ENCODE measurements at places on chromosomes 5 and 9.

DNA sequence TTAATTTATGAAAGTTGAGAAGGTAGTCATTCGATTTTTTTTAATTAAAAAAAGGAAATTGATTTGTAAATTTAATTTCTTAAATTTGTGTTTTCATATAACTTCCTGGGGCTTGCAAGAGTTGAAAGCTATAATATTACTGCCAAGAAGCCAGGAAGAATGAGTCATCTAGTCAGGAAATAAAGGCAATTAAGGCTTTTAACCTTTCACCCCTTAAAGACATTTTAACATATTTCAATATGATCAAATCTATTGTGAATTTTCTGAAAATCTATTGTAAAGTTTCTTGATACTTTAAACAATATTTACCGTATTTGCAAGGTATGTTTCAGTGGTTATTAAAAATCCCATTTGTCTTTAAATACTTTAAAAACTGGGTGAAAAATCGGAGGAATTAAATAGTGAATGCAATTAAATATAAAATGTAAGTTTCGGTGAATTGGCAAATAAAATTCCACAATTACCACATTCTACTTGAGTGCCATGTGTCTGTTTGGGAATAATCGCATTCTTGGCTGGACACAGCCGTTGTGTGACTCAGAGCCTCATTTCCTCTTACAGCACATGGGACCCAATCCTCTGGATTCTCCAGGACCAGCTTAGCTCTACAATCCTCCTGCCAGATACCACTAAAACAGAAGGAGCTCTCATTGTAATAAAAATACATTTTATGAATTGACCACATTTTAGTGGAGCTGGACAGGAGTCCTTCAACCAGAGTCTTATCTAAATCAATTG is 310.7 kb downstream of the HCN1 start:
- DNase-seq = peak; percentile 34

DNA sequence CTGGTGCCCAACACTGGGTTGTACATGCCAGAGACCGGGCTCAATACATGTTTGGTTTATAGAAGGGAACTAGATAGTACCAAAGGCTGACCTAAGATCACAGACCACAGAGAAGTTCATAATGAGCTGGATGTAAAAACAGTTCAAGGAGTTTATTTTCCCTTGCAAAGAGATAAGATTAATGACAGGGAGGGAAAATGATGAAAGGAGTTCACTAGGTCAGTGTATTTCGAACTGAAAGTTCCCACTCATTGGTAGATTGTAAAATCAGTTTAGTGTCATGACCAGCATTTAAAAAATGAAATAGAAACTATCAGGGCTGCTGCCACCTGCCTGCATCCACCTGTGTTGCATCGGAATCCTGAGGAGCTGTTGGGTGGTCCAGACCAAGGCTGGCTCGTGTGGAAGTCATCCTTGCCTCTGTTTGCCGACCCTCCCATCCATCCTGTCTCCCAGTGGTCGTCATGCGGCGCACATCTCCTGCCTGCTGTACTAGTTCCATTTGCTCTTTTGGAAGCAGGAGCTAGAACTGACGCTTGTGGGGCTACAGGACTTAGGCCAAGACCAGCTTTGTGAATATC is 21.1 kb downstream of the TBC1D2 start:
- DNase-seq = no peak

GRCh38 chr9:119868694-119869093 is 499.5 kb upstream of the BRINP1 start:
- DNase-seq = no peak

DNA sequence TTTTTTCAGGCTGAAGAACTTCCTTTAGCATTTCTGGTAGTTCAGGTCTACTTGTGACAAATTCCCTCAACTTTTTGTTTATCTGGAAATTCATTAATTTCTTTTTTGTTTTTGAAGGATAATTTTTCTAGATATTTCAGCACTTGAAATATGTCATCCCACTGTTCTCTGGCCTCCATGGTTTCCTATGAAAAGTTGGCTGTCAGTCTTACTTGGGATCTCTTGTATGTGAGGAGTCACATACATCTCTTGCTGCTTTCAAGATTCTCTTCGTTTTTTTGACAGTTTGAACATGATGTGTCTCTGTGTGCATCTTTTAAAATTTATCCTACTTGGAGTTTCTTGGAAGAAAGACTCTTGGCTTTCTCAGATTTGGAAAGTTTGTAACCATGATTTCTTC is 79.5 kb downstream of the RIC1 start:
- no peak for DNase-seq

GRCh38 chr5:125154301-125155110 is 408.1 kb upstream of the ZNF608 start:
- no peak for DNase-seq

DNA sequence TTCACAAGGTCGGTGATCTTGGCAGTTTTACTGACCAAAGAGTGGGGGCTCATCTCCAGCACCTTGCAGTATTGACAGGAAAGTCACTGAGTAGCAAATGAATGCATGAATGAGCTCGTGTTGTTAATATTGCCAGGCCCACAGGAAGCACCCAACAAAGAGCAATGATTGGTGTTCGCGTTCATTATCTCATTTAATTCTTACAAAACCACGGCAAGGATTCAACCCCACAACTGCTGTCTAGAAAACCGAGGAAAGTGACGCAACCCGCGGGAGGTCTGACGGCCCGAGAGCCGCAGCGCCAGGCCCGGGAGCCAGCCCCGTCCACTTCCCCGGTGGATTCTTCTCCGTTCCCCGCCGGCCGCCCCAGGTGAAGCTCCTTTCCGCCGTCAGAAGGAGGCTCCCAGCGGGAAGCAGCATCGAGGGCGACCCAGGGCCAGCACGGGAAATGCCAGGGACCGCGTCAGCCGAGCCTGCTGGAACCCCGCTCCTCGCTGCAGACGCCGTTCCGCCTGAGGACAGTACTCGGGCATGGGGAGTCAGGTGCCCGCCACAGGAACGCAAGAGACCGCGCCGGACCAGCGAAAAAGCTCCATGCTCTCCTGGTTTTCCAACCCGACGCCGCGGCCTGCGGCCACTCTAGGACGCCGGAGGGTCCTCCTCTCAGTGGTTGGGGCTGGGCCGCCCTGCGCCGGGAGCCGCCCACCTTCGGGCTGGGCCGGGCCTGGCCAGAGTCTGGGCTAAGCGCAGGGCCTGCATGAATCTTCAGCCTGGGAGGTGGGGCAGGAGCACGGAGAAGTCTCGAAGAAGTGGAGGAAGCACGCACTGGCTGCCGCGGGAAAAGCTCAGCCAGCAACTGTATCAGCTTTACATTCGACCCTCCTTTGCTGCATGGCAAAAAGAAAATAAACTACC is 19.8 kb upstream of the FER start:
- peak; percentile 49 for DNase-seq

DNA sequence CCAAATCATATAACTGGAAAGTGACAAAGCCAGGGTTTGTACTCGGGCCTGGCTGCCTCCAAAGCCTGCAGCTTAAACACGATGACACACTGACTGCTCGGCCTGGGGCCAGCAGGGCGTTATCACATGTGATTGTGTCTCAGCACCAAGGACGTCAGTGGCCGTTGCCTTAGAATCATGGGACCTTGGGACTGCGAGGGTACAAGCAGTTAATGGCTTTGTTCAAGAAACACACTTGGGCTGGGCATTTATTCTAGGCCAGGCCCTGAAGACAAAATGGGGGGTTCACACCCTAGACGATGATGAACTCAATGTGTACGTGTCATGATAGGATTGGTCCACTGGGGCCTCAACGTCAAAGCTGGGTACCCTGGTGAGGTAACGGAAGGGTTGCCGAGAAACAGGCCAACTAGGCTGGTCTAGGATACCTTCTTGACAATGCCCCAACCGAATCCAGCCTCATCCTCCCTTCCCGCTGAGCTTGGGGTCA is 13.0 kb downstream of the SH3PXD2B start:
- DNase-seq = no peak

GRCh38 chr5:118578093-118578492 is 410.3 kb downstream of the DTWD2 start:
- no peak for DNase-seq

DNA sequence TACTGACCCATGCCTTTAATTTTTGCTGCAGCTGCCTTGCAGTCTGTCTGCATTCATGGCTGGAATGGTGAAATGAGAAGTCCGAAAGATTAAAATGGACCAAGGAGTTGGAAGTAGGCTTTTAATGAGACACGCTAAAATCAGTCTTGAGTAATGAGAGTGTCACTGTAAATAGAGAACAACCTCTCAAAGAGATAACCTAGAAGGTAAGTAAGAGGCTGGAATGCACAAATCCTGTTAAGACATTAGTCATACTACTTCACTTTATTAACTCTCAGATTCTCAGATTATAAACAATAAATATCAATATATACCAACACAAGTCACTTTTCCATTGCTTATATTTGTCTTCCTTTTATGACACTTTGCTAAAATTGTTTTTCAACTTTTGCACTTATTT is 880.6 kb upstream of the C9orf72 start:
- no peak for DNase-seq

DNA sequence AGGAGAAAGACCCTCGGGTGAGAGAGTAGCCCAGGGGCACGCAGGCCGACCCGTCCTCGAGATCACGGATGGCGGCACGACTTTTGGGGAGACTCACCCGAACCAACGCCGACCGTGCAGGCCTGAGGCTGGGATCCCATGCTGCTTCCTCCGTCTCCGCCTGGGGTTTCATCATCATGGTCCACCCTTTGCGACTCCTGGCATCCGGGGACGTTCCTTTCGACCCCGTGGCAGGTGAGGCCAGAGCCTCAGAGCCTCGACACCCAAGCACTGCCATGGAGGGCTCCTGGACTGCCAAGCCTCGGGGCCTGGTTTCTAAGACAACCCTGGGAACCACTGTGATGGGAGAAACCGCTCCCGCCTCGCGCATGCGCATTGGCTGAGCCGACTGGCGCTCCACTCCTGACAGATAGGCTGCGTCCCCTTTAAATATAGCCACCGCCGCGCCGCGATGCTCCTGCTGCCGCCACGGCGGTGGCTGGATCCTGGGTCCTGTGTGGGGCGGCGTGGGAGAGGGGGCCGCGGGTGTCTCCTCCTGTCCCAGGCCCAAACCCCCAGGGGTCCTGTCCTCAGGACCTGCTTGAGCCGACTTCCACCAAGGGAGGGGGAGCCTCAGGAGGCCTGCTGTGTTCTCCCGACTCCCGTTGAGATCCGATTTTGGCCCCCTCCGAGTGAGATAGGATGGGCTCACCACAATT is 481.6 kb downstream of the SPATA31A7 start:
- no peak for DNase-seq

GRCh38 chr9:117315236-117315635 is 99.6 kb downstream of the ASTN2 start:
- DNase-seq = no peak

DNA sequence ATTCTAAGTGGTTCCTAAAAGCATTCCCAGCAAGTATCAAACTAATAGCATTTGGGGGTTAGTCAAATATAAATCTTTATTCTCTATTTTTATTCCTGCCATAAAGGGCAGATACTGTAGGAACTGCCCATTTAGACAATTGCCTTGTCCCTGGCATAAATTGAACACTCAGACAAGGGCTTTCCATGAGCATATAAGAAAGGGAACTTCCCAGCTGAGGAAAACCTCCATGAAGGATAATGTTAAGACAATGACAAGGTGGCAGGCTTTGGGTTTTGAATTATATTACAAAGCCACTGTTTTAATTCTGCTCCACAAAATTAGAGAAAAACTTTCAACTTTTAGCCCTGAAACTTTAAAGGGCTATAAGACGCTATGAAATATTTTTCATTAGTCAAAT is 81.3 kb downstream of the ST8SIA4 start:
- DNase-seq = no peak

GRCh38 chr9:131579789-131580211 is 34.5 kb downstream of the PRRT1B start:
- no peak for DNase-seq

GRCh38 chr5:120803282-120803681 is 339.2 kb downstream of the PRR16 start:
- no peak for DNase-seq

DNA sequence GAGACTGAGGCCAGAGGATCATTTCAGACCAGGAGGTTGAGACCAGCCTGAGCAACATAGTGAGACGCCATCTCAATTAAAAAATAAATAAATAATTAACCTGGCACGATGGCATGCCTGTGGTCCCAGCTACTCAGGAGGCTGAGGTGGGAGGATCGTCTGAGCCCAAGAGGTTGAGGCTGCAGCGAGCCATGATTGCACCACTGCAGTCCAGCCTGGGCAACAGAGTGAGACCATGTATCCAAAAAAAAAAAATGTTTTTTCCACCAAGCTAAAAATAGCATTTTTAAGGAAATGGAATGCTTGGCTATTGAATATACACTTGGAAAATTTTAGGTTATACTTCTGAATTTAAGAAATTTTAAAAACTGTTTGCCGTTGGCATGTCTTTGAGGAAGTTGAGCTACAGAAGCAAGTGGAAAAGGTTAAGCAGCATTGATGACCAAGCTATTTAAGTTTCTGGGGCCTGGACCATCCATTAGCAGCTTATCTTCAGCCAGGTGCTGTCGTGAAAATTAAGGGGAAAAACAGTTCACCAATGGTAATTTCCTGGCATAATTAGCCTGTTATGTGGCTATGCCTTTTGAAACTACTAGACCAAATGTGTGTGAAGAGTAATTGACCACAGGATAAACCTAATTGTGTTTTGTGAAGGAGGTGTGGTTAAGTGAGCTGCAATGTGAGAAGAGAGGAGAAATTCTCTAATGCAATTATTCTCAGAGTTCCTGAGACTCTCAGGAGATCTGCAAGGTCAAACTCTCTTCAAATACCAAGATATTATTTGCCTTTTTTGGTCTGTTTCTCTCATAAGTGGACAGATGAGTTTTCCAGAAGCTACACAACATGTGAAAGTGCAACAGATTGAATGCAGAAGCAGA is 21.0 kb downstream of the F2R start:
- no peak for DNase-seq

- DNase-seq = peak; percentile 100
These were observed 75.6 kb downstream of the USP20 start for GRCh38 chr9:129910628-129911567.

GRCh38 chr5:11346336-11346735 is 557.9 kb downstream of the CTNND2 start:
- DNase-seq = no peak

GRCh38 chr5:72628771-72629371 is 121.7 kb upstream of the ZNF366 start:
- no peak for DNase-seq

GRCh38 chr5:98503616-98504015 is 269.8 kb upstream of the RGMB start:
- DNase-seq = no peak

DNA sequence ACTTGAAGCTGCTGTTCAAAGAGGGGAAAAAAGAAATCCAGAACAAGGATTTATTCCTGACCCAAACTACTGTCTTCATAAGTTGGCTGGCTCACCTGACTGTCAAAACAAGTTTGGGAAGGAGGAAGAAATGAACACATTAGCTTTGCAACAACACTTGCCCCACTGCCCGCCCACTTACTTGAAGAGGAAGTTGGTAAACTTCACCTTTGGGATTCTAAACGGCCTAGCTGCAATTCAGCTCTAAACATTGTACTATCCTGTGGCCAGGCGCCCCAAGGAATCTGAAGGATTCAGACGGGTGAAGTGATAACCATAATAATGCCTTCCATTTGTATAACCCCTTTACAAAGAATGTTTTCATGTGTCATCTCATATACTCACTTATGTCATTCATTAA is 199.4 kb downstream of the ARRDC3 start:
- no peak for DNase-seq

Data from non-pigmented ciliary epithelial cell (primary cell).